ENCODE measurements at places on chromosomes 13 and 19. TPM values are rescaled to one million over a fixed set of nuclear protein-coding genes. Genes with fewer than 3 reads are reported as not detected.
A peak's percentile ranks its signal among the peaks of the same experiment; 100 is the strongest.

- no peak for DNase-seq
These were observed 21.1 kb downstream of the ARL11 start for GRCh38 chr13:49649244-49649962.

DNA sequence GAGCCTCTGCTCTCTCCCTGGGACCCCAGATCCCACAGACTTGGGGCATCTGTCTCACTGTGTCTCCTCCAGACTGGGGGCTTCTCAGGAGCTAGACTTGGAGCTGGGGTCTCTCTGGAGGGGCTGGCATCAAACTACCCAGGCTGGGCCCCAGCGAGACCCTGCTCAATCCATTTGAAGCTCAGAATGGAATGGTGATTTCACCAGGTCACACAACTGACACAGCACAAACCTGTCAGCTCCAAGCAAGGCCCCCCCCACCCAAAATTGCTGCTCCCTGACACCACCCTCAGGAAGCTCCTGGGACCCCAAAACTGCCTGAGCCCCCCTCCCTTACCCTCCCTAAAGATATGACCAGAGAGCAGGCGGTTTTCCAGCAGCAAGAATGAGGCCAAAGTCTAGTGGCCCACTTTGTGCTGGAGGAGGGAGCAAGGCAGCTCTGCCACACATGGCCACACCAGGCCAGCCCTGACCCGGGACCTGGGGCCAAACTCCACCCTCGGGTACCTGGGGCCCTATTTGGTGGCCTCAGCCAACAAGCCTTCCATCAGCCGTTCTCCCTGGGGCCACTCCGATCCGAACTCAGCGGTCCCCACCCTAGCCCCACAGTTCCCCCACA lies 2.4 kb downstream of the NR2F6 start:
- no peak for DNase-seq

- no peak for DNase-seq
These were observed 6.7 kb downstream of the CD209 start for GRCh38 chr19:7740682-7741054.

GRCh38 chr13:95201814-95202651 lies 99.2 kb downstream of the ABCC4 start:
- DNase-seq = no peak

The KIR2DL1 gene
- not detected for total RNA-seq

The PNMA8B gene
- total RNA-seq = 2.5 TPM

The ZNF490 gene
- total RNA-seq = 9.2 TPM

The NKPD1 gene
- total RNA-seq = 0.18 TPM

- DNase-seq = peak; percentile 46
These were observed 16.1 kb upstream of the USP29 start for GRCh38 chr19:57103573-57104277.

Data from osteocyte (in vitro differentiated cells).